ENCODE measurements at places on chromosomes 3 and 15.

GRCh38 chr3:37574177-37574943, 287.3 kb upstream of the CTDSPL start:
- DNase-seq, result no peak

- DNase-seq, result peak; percentile 95
Observed at GRCh38 chr3:126208606-126209256, 28.3 kb upstream of the ALDH1L1 start.

DNA sequence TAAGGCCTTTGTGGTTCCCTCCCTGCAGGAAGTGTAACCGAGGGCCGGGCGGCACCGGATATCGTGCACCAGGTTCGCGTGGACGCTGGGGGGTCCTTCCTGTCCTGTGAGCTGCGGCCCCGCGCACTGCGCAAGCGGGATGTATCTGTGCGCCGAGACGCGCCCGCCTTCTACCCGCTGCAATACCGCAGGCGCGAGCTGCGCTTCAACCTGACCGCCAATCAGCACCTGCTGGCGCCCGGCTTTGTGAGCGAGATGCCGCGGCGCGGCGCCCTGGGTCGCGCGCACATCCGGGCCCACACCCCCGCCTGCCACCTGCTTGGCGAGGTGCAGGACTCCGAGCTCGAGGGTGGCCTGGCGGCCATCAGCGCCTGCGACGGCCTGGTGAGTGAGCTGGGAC, 35.9 kb downstream of the SAXO2 start:
- DNase-seq, result no peak

GRCh38 chr15:50718700-50719125, 32.1 kb upstream of the TRPM7 start:
- DNase-seq, result no peak

DNA sequence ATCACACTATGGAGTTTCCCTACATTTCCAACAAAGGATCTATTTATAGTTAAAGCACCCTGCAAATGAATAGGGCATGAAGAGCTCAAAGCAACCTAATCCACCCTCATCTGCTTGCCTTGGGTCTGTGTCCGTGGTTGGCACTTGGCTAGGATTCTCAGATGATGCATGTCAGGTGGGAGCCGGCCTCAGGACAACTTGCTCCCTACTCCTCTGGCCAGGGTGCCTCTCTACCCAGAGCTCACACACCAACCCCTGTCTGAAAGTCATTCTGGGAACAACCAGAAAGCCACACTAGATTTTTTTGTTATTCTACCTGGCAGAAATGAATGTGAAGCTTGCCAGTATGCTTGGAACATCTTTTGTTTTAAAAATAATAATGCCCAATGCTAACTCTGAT, 13.2 kb downstream of the ARHGEF3 start:
- DNase-seq, result no peak
